Breast epithelium (tissue), 4 donors: ENCODE measurements at places on chromosomes 6 and 20. TPM values are rescaled to one million over a fixed set of nuclear protein-coding genes. Genes with fewer than 3 reads are reported as not detected.

Gene TMC2
- total RNA-seq, result 0.15 TPM

Gene LAMA4
- 129 TPM for total RNA-seq

Gene UST
- 13.2 TPM for total RNA-seq

Gene OR2B2
- not detected for total RNA-seq

Gene CPXM1
- total RNA-seq, result 23.1 TPM

GRCh38 chr6:127263481-127263880, 3.2 kb upstream of the RNF146 start:
- no peak for DNase-seq

DNA sequence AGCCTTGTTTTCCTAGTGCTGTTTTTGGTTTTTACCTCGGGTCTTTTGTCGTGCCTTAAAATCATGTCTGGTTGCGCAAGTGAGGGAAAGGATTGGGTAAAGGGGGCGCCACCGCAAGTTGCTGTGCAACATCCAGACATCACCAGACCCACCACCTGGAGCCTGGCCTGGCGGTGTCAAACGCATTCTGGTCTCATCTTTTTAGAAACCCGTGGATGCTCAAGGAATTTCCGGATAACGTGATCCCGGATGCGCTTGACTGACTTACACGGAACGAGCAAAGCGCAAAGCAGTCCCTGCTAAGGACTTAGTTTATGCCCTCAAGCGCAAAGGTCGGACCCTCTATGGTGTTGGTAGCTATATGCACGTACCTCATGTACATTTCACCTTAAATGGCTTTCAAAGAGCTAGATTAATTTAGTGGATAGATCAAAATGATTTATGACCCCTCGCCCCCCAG, 105.2 kb downstream of the OR2B2 start:
- DNase-seq, result no peak

DNA sequence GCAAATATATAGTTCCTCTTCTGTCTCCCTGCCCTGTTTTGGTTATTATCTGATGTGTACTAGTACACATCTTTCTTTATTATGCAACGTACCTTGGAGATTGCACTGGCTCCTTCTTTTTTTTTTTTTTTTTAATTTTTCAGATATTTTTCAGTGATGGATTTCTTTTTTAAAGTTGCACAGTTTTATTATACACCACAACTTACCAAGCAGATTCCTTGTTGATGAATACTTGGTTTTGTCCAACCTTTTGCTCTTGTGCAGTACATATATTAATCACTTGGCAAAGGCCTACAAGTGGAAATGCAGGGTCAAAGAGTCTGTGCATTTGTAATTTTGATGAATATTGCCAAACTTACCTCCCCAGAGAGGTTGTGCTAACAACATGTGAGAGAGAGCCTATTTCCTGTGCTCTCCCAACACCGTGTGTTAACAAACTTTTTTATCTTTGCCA, 50.1 kb upstream of the RNF24 start:
- DNase-seq, result no peak

GRCh38 chr6:161543684-161544309, 269.9 kb upstream of the AGPAT4 start:
- no peak for DNase-seq

DNA sequence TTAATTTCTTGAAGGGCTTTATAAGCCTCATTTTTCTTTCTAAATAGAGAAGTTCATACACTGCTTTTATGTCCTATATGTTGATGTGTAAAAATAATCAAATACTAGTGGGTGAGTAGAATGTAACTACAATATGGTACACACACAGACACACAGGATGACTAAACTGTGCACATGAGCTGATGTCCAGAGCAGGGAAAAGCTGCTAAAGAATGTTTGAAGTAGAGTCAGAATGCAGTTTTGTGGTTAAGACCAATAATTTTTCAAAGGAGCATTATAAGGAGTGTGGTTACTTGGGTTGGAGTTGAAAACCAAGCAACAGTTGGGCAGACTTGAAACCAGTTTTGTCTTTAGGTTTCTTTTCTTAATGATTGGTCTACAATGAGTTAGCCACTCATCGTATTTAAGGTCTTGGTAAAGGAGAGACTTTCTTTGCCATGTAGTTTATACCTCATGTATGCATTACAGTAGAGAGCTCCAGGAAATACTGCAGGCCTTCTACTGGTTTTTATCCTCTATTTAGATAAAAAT, 196.6 kb downstream of the ESR1 start:
- DNase-seq, result no peak
